ENCODE measurements at places on chromosomes 5 and 9.

DNA sequence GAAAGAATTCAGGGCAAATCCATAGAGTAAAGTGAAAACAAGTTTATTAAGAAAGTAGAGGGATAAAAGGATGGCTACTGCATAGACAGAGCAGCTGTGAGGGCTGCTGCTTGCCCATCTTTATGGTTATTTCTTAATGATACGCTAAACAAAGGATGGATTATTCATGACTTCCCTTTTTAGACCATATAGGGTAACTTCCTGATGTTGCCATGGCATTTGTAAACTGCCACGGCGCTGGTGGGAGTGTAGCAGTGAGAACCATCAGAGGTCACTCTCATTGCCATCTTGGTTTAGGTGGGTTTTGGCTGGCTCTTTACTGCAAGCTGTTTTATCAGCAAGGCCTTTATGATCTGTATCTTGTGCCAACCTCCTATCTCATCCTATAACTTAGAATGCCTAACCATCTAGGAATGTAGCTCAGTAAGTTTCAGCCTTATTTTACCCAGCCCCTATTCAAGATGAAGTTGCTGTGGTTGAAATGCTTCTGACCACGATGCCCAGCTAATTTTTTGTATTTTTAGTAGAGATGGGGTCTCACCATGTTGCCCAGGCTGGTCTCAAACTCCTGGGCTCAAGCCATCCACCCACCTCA is 42.1 kb downstream of the RFK start:
- no peak for DNase-seq

GRCh38 chr5:15621094-15621493 is 121.1 kb downstream of the FBXL7 start:
- no peak for DNase-seq

GRCh38 chr9:133114886-133115603 is 6.0 kb downstream of the RALGDS start:
- DNase-seq, result no peak

GRCh38 chr5:69415584-69415958 is 655 bp downstream of the MARVELD2 start:
- no peak for DNase-seq

DNA sequence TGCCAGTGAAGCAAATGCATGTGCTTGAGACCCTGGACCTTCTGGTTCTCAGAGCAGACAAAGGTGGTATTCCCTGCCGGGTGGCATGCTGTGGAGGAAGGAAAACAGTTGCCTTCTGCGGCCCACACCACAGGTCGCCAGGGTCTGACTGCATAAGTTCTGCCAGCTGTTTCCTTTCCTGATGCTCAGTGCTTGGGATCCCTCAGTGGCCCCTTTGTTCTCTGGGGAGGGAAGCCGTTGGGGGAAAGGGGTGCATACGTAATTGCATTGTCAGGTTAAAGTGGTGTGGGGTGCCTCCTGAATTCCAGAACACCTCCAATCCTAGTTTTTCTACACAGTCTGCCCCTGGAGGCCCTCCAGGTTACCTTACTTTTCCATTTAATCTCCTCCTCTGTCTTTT is 43.1 kb upstream of the SLC2A8 start:
- no peak for DNase-seq

DNA sequence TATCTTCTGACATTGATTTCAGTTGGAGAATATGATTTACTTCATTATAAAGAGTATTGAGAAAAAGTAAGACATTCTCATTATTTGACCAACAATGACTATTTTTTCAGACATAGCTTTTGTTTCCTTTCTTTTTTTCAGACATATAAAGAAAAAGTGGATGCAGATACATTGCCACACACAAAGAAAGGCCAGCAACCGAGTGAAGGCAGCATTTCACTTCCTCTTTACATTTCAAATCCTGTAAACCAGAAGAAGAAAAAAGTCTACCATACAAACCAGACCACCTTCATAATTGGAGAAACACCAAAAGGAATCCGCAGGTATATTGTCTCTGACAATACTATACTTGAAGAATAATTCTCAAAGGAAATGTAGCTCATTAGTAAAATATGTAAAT is 128.9 kb downstream of the ERCC6L2 start:
- no peak for DNase-seq

GRCh38 chr5:10885026-10885425 is 124.0 kb upstream of the DAP start:
- DNase-seq, result no peak

DNA sequence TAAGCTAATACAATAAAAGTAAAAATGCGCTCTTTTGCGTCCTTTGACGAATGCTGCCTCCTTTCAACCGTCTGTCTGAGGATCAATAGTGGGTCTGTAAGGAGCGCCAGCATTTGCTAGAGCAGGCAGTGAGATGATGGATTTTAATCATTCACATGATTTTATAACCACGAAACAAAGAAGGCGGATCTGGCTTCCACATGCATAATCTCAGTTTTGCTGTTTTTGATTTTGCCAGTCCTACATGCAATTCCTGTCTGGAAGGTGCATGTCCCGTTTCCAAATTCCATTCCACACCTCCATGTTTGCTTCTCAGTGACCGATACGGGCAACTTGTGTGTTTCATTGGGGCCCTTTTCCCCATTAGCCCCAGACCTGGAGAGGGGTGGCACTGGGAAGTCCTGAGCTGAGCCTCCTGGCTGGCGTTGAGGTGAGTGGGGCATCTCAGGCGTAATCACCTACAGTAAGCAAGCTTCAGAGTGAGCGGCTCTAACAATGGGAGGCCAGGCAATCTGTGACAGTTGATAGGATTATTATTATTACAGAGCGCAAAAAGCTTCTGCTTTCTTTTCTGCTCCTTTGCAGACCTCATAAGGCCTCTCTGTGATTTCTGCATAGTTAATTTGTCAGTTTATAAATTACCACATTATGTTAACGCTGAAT is 405.4 kb downstream of the ZSWIM6 start:
- DNase-seq, result no peak

GRCh38 chr5:5755888-5756287 is 333.4 kb downstream of the ICE1 start:
- DNase-seq, result no peak

DNA sequence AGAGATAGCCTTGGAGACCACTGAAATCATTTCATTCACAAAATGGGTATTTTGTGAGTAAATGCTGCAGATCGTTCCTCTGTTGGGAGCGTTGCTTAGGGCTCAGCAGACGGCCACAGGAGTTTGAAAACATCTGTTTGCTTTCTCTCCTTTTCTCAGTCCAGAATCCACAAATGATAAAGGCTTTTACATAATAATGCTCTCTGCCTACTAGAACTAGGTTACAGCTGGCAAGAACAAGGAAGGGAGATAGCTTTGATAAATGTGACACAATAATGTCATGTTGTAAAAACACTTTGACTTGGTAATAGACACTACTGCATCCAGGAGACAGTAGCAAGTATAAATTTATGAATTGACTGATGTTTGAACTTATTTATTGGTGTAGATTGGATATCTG is 1072.4 kb upstream of the CDH6 start:
- DNase-seq, result no peak

Data from kidney capillary endothelial cell (primary cell).